HL-60 (cell line): ENCODE measurements at places on chromosomes 11 and 22.

GRCh38 chr11:111860257-111860656 lies 11.1 kb downstream of the ALG9 start:
- DNase-seq = no peak

GRCh38 chr11:36012979-36013378 lies 69.1 kb downstream of the LDLRAD3 start:
- no peak for DNase-seq

GRCh38 chr11:19868871-19869270 lies 156.2 kb downstream of the NAV2 start:
- DNase-seq = no peak

GRCh38 chr11:83612891-83613766 lies 327.0 kb upstream of the CCDC90B start:
- DNase-seq = no peak

DNA sequence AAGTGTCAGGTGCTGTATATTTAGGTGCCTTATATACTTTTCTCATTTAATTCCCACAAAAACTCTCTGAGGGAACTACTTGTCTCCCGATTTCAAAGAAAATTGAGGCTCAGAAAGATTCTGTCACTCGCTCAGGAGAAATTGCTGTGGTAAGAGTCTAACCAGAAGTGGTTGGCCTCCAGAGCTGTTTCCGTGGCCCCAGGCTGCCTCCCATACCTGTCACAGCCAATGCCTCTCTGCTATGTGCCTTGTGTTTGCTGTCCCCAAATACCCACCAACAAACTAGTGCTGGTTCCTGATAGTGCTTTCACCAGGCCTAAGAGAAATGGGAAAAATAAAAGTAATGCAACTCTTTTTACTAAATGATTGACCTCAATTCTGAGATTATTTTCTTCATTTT lies 21.0 kb upstream of the TMEM86A start:
- DNase-seq = no peak

DNA sequence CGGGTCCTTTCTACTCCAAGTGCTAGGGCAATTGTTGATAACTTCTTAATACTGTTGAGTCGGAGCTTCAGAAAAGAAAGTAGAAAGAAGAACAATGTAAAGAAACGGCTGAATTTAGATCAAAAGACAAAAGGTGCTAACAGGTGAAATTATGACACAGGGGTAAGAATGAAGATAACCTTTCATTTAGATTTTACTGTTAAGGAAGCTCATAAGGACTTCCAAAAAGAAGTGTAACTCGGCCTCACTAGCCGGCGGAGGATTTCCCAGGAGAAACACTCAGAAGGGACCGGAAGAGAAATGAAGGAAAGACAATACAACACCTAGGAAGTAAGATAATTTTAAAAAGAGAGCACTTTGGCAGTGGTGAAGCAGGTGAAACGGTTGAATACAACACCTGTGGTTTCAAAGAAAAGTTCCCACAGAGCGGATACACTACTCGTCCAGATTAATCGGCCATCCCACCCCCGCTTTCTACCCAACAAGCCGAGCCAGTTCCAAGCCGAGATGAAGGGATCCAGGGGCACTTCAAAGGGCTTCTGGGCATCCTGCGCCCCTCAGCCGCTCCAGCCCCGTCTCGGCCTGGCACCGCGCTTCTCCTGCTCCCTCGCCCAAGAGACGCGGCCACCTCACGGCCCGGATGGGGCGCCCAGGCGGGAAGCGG lies 737 bp downstream of the PPP2R1B start:
- DNase-seq = no peak

- DNase-seq = no peak
Measured at GRCh38 chr11:78354408-78355308, 63.0 kb downstream of the GAB2 start.

- DNase-seq = no peak
Measured at GRCh38 chr11:6427516-6427915, 8.6 kb upstream of the APBB1 start.

- no peak for DNase-seq
Measured at GRCh38 chr11:20162824-20163782, 2.8 kb upstream of the DBX1 start.

GRCh38 chr22:30305906-30306626 lies 16.8 kb upstream of the CASTOR1 start:
- no peak for DNase-seq

- no peak for DNase-seq
Measured at GRCh38 chr11:35402751-35403660, 16.4 kb downstream of the SLC1A2 start.

DNA sequence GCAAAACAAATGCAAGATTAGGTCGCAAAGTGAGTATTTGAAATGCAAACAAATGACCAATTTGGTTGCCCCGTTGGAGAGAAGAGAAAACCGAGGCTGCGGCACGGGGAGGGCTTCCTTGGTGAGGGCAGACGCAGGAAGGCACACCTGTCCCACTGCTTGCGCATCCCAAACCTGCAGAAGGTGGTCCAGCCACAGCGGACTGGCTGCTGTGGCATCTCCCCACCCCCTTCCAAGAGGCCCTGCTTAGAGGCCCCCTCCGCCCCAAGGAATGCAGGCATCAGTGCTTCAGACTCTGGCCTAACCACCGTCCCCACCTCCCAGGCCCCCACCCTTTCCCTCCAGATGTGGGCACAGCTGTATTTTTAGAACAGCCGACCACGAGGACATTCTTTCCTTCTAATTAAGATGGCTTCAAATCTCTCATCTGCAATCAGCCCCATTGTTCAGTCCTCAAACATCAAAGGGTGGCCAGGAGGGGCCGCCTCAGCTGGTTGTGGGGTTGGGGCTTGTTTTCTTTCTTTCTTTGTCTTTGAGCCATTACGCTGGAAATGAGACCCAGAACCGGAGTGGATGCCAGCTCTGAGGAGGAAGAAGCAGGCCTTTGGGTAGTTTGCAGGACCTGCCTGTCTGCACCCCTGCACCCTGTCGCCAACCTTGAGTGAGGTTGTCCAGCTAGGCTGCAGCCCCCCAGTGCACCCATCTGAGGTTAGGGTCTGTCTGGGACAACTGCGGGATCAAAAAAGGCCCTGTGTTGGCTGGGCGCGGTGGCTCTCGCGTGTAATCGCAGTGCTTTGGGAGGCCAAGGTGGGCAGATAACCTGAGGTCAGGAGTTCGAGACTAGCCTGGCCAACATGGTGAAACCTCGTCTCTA lies 9.4 kb upstream of the DERL3 start:
- no peak for DNase-seq

DNA sequence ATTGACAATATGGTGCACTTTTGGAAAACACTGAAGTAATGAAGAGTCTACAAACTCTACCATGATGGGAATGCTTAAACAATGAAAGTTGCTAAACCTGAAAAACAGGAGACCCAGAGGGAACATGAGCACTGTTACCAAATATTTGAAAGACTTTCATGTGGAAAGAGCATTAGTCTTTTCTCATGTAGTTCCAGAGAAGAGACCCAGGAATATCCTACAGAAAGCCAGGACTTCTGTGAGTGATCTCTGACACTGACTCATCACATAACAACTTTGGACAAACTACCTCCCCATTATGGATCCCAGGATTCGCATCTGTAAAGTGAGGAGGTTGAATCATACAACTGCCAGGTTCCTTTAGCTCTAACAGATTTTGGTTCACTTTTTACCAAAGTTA lies 62.2 kb downstream of the FAM181B start:
- no peak for DNase-seq
